Right lung (tissue), 10 donors: ENCODE measurements at places on chromosomes 1 and 21.

- DNase-seq: no peak
Observed at GRCh38 chr1:21716169-21716568, 47.0 kb upstream of the RAP1GAP start.

DNA sequence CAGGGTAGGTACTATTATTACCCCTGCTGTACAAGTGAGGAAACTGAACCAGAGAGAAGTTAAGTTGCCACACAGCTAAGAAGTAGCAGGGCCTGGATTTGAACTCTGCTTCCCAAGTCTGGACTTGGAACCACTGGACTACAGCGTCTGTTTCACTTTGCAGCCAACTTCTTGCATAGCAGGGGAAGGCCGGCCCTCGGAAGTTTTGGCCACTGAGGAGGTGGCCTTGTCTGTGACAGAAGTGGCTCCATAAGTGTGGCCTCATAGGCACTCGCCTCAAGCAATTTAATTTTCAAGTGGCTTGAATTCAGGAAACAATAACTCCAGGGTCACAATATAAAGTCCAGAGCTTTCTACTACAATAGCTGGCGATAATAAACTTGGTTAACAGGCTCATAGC lies 41.4 kb downstream of the PLEKHA6 start:
- no peak for DNase-seq

- no peak for DNase-seq
Observed at GRCh38 chr1:47584249-47584648, 146.4 kb downstream of the FOXD2 start.

DNA sequence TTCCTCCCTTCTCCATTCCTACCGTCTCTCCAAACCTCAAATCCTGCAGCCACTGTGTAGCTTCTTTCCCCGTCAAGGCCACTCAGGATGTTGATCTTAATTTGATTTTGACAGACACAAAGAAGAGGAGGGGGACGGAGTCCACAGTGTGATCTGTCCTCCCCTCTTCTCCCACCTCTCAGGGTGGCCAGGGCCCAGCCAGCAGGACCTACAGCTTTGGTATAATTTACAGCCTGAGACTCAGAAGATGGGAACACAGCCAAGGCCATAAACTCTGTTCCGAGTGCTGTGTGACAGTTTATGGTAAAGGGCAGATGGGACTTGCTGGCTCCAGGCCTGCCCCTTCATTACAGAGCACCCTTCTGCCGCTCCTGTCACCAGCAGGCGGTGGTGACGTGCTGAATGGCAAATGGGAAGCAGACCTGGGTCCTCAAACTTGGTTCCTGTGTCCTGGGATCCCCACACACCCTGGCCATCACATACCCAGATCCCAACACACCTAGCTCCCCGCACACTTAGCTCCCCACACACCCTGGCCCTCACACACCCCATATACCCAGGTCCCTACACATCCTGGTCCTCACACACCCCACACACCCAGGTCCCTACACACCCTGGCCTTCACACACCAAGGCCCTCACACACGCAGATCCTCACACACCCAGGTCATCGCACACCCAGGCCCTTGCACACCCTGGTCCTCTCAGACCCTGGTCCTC lies 71.6 kb downstream of the CD2 start:
- no peak for DNase-seq

DNA sequence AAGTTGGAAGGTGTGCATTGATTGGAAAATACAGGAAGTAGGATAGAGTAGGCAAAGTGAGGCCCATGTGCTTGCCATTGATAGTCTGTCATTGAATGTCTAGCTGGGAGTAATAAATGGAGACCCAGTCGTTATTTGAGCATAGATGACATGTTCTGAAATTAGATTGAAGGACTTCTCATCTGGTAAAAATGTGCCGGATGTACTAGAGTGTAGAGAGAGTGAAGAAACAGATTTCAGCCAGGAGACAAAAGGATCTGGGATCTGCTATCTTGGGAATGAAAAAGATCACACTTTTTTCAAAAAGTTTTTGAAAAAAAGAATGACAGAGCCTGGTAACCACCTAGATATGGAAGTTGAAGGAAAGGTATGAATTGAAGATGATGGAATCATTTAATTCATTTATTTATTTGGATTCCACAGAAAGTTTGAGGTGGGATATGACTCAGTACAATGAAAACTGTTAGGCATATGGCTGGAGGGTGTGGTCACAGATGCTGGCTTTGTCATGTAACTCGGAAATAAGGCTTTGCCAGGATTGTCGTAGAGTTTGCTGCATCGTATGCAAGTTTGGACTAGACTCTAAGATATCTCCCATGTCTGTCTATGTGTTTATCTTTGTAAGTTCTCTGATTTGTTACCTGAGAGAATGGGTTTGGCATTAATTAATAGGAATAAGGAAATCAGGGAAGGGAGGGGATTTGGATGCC lies 137.1 kb downstream of the PBX1 start:
- no peak for DNase-seq

DNA sequence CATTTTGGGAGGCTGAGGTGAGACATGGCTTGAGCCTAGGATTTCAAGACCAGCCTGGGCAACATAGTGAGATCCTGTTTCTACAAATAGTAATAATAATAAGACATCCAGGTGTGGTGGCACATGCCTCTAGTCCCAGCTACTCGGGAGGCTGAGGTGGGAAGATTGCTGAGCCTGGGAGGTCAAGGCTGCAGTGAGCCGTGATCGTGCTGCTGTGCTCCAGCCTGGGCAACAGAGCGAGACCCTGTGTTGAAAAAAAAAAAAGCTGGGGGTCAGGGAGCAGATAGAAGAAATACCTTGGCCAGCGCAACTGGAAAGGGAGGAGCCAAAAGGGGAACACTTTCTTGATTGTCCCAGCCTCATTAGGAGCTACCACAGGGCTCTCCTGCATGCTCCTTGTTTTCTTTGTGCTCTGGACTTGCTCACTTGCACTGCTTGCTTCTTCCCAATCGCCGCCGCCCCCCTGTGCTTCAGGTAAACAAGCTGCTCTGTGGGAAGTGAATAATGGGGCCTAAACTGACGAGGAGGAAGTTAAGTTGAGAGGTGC lies 31.1 kb downstream of the PBX1 start:
- no peak for DNase-seq

GRCh38 chr1:55692726-55693125 lies 477.6 kb upstream of the USP24 start:
- DNase-seq: no peak

- no peak for DNase-seq
Observed at GRCh38 chr1:6448749-6449631, 17.0 kb downstream of the TNFRSF25 start.

DNA sequence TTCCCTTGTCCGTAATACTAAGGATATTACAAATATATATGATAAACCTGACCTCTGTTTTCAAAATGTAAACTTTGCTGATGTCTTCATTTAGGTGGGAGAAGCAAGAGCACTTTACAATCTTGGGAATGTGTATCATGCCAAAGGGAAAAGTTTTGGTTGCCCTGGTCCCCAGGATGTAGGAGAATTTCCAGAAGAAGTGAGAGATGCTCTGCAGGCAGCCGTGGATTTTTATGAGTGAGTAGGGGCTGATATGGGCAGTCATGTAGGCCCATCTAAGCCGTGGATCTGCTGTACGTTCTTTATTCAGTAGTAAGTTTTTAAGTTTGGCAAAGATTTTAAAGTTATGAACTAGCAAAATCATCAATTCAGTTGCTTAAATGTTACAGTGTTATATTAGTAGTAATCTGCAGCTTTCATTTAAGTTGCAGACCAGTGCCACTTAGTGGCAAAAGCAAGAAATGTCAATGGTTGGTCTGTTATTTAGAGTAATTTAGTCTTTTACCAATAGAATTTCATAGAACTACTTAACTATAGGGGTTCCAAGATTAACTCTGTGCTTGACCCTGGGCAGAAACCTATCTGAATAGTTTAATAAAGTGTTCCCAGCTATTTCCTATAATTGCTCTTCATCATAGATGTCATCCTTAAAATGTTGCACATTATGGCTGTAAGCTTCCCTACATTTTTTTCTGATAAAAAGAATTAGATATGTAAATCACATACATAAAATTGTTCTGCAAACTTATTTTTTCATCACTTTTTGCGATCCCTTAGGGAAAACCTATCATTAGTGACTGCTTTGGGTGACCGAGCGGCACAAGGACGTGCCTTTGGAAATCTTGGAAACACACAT lies 21.3 kb downstream of the GPSM2 start:
- DNase-seq: peak; percentile 35
